Sciatic nerve (tissue), 2 donors: ENCODE measurements at places on chromosomes 5 and 9.

GRCh38 chr5:178353461-178353860, 120.9 kb upstream of the PHYKPL start:
- no peak for DNase-seq

GRCh38 chr9:115157245-115157674, 39.3 kb upstream of the TNC start:
- DNase-seq, result no peak

GRCh38 chr9:121464968-121465367, 34.7 kb downstream of the GGTA1 start:
- DNase-seq, result no peak

DNA sequence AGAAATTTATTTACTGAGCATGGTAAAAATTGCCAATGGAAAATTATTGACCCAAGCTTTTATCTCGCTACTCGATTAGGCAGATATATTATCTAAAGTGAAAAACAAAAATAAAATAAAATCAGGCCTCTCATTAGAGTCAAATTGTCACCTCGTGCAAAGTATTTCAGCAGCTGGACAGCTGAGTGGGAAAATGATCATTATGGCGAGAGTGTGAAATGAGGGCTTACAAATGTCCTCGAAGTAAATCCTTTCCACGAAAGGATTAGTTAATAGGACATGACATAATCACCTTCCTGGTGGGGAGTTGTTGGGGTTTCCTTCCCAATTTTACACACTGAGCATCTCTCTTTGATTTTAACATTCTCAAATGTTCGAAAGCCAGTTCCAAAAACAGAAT, 5.4 kb upstream of the DPYSL3 start:
- no peak for DNase-seq

GRCh38 chr9:22241611-22242010, 205.0 kb upstream of the DMRTA1 start:
- DNase-seq, result no peak

- DNase-seq, result peak; percentile 92
Observed at GRCh38 chr5:69189162-69190086, at the start of gene CENPH. Gene CENPH, plus strand, starts transcription at chr5:69189583. Its CDS starts 52 bp downstream, at chr5:69189635.

DNA sequence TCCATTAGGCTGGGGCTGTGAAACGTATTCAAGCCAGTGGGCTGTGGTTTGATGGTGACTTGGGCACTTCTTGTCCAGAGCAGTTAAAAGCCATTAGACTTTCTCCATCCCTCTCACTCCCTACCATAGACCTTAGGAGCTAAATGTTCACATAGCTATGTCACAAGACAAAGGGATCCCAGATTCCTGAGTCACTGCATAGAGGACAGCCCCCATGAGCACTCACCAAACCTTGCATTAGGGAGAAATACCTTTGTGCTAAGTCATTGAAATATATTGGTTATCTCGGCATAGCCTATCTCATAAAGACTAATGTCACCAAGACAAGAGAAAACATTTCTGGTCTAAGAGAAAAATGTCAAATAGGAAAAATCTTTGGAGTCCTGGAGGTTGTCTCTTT, 104.3 kb downstream of the TRPM6 start:
- no peak for DNase-seq

GRCh38 chr5:44412286-44412685, 23.1 kb upstream of the FGF10 start:
- no peak for DNase-seq

- DNase-seq, result no peak
Observed at GRCh38 chr5:90875456-90875855, 316.9 kb downstream of the ADGRV1 start.

DNA sequence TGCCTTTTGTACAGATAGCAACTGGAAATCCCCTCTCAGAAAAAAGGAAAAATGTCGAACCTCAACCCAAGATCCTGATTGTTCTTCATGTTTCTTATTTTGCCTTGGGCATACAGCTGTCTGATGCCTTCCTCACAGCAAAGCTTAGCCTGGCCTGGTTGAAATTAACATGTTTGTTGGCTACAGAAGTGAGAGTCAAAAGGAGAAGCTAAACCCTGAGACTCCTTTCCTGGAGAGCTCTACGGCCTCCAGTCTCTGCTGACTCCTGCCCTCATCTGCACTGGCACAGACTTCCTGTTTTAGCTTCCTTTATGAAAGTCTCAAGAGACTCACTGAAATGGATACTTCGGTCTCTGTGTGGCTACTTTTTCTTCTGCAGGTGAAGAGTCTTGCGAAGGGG, 186.7 kb downstream of the PARP8 start:
- no peak for DNase-seq

DNA sequence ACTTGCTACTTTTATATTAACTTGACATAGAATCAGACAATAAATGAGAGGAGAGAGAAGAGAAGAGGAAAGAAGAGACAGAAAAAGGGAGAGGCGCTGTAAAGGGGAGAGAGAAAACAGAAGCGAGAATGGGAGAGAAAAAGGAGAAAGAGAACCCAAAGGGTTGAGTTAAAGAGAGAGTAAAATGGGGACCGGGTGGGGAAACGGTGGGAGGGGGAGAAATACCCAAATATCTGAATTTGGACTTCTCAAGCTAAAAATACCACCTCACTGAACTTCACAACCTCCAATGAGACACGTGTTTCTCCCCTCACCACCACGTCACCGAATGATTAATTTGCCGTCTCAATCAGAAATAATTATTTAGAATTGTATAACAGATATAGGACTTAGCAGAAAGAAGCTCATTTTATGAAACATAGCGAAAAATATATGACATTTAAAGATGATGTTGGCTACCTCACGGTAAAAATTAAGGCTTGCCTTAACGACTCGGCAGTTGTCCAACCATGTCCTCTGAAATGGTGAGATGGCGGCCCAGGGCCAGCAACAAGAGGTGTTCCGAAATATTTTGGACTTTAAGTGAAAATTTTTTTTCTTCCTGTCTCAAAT, 204.1 kb downstream of the MEF2C start:
- DNase-seq, result no peak

GRCh38 chr5:13529300-13529699, 415.2 kb downstream of the DNAH5 start:
- no peak for DNase-seq

GRCh38 chr5:151180291-151180690, 22.7 kb upstream of the ANXA6 start:
- no peak for DNase-seq

DNA sequence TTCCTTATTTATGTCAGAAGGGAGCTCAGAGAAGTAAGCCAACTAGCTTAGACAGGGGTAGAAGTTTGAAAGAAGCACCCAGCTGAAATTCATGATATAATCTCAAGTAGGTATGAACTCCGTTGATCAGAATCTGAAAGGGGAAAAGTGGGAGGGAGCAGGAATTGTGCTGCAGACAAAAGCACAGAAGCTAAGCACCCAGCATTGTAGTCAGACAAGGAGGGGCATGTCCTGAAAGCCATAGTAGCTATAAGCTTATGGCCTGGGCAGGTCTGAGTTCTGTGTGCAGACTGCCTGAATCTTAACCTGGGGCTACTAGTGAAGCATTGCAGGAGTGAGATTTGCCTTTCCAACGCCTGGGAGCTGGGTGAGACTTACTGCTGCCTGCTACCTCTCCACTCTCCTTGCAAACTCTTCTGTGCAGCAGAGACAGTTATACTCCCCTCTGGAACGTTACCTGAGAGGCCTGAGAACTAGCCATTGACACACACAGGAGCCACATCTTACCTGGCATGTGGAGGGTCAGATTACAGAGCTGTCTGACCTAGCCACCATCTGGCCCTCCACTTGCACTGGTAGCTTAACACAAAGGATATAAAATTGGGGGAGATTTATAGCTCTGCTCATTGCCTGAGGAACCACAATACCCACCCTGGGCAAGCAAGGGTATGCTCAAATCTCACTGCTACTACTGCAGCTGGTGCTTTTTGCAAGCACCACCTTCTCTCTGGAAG, 9.8 kb upstream of the CYLC2 start:
- no peak for DNase-seq

GRCh38 chr5:78758169-78758839, 109.7 kb upstream of the LHFPL2 start:
- no peak for DNase-seq

- no peak for DNase-seq
Observed at GRCh38 chr5:20678386-20678785, 690.4 kb upstream of the CDH18 start.

- no peak for DNase-seq
Observed at GRCh38 chr9:79657891-79658290, 86.1 kb downstream of the TLE4 start.

DNA sequence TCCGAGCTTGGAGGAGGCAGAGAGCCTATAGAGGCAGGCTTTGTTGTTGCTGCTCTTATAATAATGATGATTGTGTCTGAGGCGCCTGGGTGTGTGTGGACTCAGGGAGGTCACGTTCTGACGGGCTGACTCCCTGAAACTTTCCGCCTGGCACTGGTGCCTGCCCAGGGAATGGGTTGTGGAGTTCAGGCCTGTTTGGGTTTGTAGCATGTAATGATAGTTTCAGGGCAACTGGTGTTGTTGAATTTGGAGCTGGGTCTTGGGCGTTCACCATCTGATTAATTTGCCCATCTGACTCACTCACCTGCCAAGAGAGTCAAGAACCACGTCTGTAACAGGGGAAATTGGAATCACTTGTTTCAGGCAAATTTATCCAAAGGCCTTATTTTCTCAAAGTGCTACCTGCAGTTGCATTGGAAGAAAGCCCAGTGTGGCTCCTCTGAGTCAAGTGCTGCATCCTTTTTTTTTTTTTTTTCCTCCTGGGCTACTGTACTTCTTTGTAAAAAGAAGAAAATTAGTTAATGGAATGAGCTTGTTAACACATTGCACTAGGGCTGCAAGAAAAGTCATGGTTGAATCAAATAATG, 386.5 kb downstream of the GADD45G start:
- no peak for DNase-seq

GRCh38 chr5:108557686-108558085, 175.8 kb upstream of the FBXL17 start:
- DNase-seq, result no peak

DNA sequence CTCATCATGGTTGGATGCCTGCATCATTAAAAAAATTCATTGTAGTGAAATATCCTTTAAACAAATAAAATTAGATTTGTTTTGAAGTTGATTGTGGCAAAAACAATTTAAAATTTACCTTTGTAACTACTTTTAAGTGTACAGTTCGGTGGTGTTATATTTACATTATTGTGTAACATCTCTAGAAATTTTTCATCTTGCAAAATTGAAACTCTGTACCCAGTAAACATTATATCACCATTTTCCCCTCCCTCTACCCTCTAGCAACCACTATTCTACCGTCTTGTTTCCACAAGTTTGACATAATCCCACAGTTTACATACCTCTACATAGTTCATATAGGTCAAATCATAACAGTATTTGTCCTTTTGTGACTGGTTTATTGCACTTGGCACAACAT, 2.0 kb upstream of the KIAA1958 start:
- DNase-seq, result no peak

- DNase-seq, result no peak
Observed at GRCh38 chr9:86077276-86077675, 22.1 kb downstream of the GOLM1 start.

DNA sequence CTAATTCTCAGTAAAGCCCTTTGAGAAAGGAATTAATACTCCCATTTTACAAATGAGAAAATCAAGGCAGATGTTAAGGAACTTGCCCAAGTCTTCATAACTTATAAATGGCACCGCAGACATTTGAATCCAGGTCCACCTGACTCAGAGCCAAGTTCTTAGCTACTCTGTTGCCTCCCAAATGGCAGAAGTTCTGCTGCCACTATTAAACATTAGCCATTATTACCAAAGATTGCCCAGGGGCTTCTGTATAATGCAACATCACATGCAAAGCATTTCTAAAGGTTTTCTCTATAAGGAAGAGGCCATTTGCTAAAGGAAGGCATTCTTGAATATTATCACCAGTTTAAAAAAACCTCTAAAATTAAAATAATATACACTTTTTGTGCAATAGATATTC, 28.3 kb downstream of the TPD52L3 start:
- no peak for DNase-seq

DNA sequence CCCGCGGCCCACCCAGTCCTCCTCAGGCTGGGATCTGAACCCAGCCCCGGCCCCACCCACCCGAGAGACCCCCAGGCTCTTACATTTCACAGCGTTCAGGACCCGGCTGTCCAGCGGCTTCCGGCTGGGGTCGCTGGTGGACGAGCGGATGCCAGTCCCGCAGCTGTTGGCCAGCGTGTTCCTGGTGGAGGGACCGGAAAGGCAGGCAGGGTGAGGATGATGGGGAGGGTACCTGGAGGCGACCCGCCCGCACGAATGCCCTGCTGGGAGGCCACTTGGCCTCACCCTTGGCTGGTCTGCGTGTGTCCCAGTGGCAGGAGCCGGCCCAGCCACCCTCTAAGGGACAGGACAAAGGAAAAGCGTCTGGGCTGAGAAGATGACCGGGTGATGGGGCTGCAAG, 51.9 kb upstream of the UBAC1 start:
- no peak for DNase-seq

DNA sequence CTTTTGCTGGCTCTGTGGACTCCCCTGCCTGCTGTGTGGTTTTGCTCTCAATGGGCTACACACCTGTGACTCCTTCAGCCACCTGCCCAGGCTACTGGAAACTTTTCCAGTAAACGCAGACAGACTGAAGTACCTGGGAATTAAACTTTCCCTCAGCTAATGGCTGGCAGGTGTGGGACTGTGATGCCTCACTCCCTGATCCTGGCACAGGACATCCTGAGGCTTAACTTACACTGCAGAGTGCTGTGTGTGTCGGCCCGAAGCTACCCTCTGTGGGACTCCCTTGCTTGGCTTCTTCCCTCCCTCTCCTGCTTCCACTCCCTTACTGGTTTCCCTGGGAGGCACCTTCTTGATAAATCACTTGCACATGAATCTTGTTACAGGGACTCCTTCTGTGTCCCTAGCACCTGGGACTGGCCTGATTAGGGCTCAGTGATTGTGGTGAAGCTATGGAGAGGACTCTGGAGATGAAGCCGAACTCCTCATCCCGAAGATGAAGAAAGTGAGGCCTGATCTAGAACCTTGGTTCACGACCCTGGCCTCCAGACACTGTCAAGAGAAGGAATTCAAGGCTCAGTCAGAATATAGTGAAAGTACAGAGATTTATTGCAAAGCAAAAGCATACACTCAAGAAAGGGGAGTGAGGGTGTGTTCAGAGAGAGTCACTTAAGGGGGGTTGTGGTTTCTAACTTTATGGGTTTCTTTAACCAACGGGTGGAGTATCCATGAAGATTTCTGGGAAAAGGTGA, 113.4 kb upstream of the ALDH1B1 start:
- no peak for DNase-seq

- no peak for DNase-seq
Observed at GRCh38 chr5:139979518-139979917, 63.6 kb downstream of the NRG2 start.
